Stimulated activated CD8-positive, alpha-beta memory T cell treated with anti-CD3 and anti-CD28 coated beads, Interleukin-7, amount 100 ng/mL, for 1 hour (primary cell): ENCODE measurements at places on chromosomes 4 and X.

GRCh38 chr4:39587881-39588280 lies 50.8 kb downstream of the SMIM14 start:
- no peak for DNase-seq

GRCh38 chr4:21451032-21451431 lies 497.5 kb downstream of the KCNIP4 start:
- DNase-seq, result no peak

DNA sequence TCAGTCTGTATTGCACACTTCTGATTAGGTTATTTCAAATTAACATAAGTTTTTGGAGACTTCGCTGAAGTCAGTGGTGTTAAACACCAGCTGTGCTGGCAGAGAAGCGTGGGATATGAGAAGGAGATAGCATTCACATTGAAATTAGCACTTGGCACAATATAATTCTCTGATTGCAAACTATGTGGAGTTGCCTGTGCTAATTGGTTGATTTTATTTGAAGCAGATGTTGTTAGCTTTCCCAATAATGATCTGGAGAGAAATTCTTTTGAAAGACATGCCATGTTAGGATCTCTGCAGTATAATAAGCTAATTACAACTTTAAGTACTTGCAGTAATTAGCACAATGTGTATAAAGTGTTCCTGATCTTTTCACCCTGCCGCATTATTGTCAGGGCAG lies 367.4 kb upstream of the ARX start:
- DNase-seq, result no peak

- DNase-seq, result no peak
These were observed 609.8 kb upstream of the GALNTL6 start for GRCh38 chr4:171203425-171203824.

- DNase-seq, result no peak
These were observed 136.7 kb downstream of the ADAMTS3 start for GRCh38 chr4:72432282-72432681.

- no peak for DNase-seq
These were observed 29.5 kb upstream of the FGFR3 start for GRCh38 chr4:1763550-1764080.

DNA sequence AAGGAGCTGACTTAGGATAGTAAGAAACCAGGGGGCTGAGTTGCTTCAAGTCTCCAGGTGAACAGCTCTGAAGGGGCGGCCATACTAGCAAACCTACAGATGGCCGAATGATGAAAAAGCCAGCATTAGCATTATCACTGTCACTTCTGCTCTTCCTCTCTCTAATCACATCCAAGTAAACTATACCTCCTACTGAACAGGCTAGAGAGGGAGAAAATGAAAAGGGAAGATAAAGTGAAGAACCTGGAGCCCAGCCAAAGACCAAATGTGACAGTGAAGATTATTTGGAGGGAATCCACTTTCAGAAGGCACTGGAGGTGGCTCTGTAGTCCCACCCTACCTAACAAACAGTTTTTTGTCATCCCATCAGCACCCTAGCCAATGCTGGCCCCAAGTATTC lies 50.4 kb upstream of the PRPS1 start:
- no peak for DNase-seq

GRCh38 chr4:173270312-173271027 lies 63.7 kb downstream of the HMGB2 start:
- DNase-seq, result no peak

DNA sequence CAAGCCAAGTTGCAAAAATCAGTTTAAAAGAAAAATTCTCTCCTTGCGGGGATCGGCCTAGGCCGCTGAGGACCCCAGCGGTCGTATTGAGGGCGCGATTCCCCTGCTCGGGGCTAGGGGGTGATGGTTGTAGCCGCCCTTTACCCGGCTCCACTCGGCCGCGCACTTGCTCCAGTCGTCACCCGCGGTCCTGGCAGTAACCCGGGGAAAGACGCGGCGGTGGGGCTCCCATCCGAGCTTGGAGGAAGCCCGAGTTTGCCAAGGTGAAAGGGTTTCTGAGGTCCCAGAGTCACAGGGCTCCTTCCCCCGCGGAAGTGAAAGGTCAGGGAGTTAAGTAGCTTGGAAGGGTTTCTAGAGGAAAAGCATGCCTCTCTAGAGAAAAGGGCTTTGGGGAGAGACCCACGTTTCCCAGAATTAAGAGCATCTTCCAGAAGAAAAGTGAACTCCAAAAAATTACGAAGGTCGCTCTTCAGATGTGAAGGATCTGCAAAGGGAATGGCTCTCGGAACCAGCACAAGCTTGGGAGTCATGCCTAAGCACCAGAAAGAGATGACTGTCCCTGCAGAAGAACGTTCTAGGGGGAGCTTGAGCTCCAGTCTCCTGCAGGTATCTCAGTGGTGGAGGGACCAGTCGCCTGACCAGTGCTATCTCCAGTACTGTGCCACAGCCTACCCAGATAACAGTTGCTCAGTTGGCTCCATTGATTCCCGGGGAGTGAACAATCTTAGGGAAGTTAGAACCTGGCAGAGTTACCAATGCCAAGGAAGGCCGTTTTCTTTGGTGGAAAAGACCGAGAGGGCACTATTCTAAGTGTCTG lies 875 bp downstream of the LAP3 start:
- no peak for DNase-seq

DNA sequence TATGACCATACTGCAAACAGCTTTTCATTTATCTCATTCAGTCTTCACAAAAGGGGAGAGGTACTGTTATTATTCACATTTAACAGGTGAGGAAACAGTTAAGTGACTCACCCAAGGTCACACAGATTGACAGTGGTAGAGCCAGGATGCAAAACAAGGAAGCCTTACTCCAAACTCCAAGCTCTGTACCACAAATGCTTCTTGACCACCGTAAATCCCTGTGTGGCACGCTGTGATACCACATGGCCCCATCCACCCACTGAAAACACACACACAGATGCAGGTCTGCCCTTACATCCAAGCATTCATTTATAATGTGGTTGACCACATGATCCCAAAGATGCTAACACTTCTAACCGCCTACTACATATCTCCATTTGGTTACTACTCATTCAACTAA lies 129.5 kb downstream of the TSPAN5 start:
- DNase-seq, result no peak

GRCh38 chr4:161403781-161404180 lies 760.0 kb downstream of the FSTL5 start:
- no peak for DNase-seq

DNA sequence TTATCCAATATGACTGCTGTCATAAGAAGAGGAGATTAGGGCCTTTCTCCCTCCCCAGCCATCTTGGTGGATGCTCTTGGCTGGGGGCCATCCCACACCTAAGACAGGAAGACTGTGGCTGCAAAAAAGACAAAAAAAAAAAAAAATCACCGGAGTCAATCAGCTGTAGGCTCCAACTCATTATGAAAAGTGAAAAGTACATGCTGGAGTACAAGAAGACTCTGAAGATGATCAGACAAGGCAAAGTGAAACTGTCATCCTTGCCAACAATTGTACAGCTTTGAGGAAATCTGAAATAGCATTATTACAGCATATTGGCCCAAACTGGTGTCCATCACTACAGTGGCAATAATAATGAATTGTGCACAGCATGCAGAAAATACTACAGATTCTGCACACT lies 5.2 kb downstream of the EGFL6 start:
- DNase-seq, result no peak

DNA sequence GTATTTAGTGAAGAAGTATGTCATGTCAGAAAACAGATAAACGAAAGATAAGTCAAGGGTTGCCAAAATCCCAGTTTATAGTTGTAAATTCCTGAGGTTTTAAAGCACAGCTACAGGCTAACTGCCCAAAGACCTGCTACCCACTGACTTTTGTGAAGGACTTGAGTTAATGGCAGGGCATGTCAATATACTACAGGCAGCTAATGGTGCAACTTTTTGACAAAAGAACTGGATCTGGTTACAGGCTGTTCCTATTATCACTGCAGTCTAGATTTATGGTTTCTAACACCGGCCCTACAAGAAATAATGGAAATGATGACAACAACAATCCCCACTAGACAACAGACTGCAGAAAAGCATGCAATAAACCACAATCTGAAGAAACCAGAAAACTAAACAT lies 6.4 kb downstream of the SCML2 start:
- DNase-seq, result no peak

GRCh38 chr4:77773101-77773500 lies 46.1 kb downstream of the CNOT6L start:
- DNase-seq, result no peak
